ENCODE measurements at places on chromosomes 1 and 21. TPM values are rescaled to one million over a fixed set of nuclear protein-coding genes. Genes with fewer than 3 reads are reported as not detected.

DNA sequence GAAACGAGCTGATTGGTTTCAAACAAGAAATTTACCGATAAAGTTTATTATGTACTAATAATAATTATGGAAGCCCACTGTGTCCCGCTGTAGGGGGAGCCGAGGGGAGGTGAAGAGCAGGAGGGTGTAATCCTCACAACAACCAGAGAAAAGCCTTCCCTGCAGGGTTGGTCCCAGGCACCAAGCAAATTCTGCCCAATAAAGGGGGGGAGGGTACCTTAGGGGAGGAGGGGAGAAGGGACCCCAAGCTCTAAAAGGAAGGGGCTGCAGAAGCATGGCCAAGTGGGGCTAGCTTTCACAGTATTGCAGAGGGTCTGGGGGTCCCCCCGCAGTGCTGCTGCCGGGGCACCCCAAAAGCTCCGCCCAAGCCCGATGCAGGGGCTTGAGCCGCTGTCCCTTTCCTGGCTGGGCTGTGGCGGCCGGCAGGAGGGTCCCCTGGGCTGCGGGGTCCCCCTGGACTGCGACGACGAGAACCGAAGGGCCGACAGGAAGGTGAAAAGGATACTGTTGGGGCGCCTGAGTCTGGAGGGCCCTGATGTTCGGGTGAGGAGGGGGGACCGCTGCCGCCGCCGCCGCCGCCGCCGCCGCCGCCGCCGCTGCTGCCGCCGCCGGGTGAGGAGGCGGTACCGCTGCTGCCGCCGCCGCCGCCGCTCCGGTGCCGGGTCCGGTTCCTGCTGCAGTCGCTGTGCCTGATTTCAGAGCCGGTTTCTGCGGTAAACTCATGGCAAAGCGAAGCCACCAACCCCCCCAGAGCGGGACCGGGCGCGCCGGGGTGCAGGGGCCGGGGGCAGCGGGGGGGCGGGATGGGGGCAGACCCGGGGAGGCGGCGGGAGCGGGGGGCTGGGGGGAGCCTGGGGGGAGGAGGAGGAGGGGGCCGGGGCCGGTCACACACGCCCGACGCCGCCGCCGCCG lies 771 bp downstream of the EIF4G3 start:
- DNase-seq = no peak

DNA sequence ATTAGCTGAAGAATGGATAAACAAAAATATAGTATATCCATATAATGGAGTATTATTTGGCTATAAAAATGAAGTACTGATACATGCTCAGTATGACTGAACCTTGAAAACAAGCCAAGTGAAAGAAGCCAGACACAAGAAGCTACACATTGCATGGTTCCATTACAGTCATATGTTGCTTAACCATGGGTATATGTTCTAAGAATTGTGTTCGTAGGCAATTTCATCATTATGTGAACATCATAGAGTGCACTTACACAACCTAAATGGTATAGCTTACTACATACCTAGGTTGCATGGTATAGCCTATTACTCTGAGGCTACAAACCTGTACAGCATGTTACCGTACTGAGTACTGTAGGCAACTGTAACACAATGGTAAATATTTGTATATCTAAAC lies 28.6 kb upstream of the FCAMR start:
- DNase-seq = no peak

GRCh38 chr1:216090556-216090955 lies 332.7 kb downstream of the USH2A start:
- no peak for DNase-seq

DNA sequence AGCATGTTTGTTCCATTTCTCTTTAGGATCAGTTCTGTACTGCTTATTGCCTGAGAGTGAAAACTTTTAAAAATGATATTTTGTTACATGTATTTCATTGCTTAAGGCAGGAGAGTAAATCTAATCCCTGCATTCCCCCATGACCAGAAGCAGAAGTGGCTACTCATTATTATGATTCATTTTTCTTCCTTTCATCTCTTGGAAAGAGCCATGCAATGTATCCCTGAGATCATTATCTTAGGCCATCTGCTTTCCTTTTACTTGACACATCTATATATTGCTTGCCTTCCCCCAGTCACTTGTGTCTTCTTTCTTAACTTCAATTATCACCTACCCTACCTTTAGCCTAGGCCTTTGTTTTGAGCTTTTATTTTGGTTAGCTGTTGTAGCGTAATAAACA lies 430.4 kb upstream of the CHRM3 start:
- no peak for DNase-seq

- no peak for DNase-seq
These were observed 19.9 kb downstream of the ADORA1 start for GRCh38 chr1:203147376-203147775.

DNA sequence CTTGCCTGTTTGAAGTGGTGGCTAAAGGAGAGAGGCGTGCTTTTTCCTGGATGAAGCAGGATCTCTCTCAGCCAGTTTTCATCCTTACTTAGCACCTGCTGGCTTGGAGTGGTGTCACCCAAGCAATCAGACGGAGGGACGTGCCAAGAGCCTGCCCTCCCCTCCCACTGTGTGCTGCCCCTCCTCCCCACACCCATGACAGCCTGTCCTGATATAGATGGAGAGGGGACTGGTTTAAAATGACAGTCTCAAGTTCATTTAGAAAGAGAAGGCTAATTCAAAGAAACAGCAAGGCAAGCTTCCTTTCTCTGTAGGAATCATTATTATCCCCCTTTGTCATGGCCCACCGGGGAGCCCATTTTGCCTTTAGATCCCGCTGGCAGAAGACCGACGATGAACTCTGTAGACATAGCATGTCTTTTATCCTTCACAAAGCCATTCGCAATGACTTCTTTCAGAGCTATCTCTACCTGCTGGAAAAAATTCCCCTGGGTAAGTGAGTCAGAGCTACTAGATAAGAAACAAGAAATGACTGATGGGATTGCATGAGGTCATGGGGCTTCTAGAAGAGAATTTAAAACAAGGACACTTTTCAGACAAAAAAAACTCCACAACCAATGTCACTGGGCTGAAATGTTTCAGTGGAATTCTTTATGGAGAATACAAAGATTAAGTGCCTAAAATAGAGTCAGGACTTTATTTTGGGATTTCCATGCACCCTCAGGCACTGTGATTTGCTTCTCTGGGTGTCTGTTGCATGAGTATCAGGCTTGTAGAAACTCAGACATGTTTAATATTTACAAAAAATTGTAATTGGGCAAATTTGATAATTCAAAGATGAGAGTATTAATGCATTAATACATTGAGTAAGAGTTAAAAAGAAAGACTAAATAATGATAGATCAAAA lies at the start of gene NTMT2:
TSS of gene NTMT2 (plus strand) at position 190 of the 907 bp plus-strand sequence. CDS start at position 339, 149 bp downstream.
- no peak for DNase-seq

DNA sequence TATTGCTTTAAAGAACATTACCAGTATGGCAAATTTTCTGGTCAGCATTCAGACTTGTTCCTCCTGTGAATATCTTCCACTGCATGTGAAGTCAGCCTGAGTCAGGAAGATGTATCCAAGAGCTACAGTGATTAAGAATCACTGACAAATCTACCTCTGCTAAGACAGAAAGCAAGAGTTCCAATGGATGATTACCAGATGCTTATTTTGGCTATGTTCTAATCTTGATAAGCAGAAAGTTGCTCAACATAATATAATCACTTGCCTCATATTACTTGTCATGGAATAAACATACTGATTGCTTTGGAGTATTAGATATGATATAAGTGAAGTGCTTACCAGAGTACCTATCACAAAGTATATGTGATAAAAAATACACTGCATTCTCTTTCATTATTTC lies 738.1 kb downstream of the ADGRL2 start:
- DNase-seq = peak; percentile 6

- DNase-seq = no peak
These were observed 15.6 kb upstream of the NCMAP start for GRCh38 chr1:24540051-24540905.

DNA sequence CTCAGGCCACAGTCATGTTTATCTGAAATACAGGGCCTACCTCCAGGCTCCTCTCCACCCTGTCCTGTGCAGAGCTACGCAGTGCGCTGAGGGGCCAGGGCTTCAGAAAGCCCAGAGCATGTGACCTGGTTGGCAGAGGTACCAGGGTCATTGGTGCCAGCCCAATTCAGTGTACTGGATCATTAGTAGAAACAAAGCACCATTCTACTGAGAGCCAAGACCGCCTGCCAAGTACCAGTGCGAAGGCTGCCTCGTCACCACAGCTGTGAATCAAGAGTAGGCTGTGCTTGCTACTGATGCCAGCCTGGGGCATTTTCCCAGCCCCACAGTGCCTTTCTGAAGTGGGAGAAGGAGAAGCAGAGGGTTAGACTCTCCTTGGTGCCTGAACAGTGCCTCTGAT lies 59.8 kb downstream of the CAPN9 start:
- no peak for DNase-seq

- DNase-seq = no peak
These were observed 23.2 kb upstream of the IFNAR1 start for GRCh38 chr21:33301632-33302002.

GRCh38 chr1:157176591-157177121 lies 38.5 kb upstream of the ETV3 start:
- no peak for DNase-seq

- DNase-seq = no peak
These were observed 98.8 kb downstream of the NOS1AP start for GRCh38 chr1:162168261-162168660.

- DNase-seq = peak; percentile 89
These were observed 5.9 kb downstream of the BLACAT1 start for GRCh38 chr1:205449750-205450443.

DNA sequence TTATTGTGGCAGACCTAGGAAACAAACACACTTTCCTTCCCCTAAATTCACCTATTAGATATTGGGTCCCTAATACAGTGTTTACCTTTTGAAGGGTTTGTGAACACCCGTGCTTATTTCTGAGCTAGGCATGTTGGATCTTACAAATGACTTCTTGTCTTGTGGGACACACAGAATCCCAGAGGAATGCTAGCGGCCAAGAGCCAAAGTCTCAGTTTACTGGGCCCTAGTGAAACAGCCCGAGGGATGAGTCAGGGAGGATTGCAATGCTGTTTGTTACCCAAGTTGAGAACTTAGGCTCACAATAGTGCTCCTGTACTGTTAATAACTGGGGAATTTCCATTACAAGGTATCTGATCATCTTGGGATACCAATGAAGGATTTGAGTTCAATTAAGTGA lies 100.1 kb upstream of the AKT3 start:
- peak; percentile 84 for DNase-seq

DNA sequence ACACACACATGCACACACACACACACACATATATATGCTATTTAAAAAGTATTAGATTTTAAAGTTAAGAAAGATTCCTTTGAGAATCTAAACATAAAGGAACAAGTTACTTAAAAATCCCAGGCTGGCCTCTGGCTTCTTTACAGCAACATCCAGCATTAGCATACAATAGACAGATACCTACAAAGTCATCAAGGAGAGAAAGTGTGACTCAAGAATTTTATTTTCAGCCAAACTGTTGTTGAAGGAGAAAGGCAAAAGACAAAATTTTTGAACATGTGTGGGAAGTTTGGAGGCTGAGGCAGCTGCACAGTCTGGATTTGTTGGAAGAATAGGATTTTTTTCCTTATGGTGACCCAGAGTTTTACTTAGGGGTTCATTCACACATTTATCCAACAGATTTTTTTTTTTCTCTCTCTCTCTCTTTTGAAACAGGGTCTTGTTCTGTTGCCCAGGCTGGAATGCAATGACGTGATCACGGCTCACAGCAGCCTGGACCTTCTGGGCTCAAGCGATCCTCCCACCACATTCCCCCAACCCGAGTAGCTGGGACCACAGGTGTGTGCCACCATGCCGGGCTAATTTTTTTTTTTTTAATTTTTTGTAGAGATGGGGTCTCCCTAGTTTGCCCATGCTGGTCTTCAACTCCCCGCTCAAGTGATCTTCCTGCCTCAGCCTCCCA lies 24.0 kb upstream of the SPOCD1 start:
- no peak for DNase-seq

GRCh38 chr1:223737342-223737741 lies 25.0 kb downstream of the CAPN2 start:
- no peak for DNase-seq

- no peak for DNase-seq
These were observed 7.2 kb upstream of the EPS15 start for GRCh38 chr1:51526248-51526647.

DNA sequence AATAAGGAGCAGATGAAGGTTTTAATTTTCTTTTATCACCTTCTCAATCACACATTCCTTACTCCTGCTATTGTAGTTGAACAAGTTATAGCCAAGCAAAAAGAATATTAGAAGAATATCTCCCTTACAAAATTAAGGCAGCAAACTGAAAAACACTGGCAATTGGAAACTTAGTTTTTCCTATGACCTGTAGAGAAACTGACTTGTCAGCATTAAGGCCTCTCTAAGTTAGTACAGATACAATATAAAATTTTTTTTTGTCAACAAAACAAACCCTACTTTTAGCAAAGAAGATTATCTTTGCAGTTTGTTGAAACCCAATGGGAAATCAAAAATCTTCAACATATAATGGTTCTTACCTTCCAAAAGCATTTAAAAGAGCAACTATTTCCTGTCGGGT lies 61.3 kb downstream of the ERO1B start:
- DNase-seq = no peak

- DNase-seq = no peak
These were observed 4.7 kb upstream of the ZNF496 start for GRCh38 chr1:247336390-247336789.

DNA sequence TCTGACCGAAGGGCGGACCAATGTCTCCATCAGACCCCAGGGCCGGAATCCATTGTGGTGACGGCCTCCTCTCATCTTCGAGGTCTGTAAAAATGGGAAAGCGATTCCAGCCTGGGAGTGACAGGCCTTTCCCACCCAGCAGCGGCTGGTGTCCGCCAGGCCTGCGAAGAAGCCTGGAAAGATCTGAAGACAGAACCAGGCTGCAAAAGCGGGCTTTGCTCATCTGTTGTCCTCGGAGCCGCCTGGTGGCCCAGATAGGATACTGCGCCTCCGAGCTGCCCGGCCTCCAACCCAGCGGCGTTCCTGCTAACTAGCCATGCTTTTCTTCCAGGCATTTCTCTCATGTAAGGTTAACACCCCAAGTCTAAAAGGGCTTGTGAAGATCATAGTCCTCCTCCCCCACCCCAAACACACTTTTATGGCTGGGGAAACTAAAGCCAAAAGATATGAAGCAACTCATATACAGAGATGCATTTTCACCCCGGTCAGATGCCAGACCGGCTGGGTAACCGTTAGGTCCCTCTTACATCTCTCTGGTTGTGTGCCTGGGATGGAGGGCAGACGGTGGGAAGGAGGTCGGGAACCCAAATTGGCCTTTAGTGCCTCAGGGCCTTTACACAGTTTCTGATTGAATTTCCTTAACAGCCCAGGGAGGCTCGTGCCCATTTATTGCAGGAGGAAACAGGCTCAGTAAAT lies 1.9 kb upstream of the DHRS3 start:
- peak; percentile 77 for DNase-seq

- no peak for DNase-seq
These were observed 19.6 kb downstream of the SCMH1 start for GRCh38 chr1:41222496-41222895.

Gene SVBP
- 16.8 TPM for total RNA-seq

Gene LRRC71
- total RNA-seq = not detected

Gene LEFTY2
- total RNA-seq = 1.3 TPM

Gene FCRL6
- 1.5 TPM for total RNA-seq

Gene PLA2G2A
- total RNA-seq = not detected

Gene NPHS2
- total RNA-seq = not detected

Gene OR2M3
- total RNA-seq = not detected

Gene TMEM82
- total RNA-seq = not detected

Gene PDE4DIP
- 28.7 TPM for total RNA-seq

Gene SNX27
- total RNA-seq = 21.1 TPM
